ENCODE measurements at places on chromosomes 12 and 14.

GRCh38 chr12:32106517-32107358 lies at the start of gene BICD1:
Gene BICD1 (plus strand): TSS chr12:32106847. CDS start chr12:32107332, 485 bp downstream.
- DNase-seq = peak; percentile 80

- DNase-seq = peak; percentile 80
These were observed 3.4 kb downstream of the SSPN start for GRCh38 chr12:26198742-26199141.

GRCh38 chr14:63677891-63678379 lies 36.3 kb upstream of the WDR89 start:
- DNase-seq = peak; percentile 62

DNA sequence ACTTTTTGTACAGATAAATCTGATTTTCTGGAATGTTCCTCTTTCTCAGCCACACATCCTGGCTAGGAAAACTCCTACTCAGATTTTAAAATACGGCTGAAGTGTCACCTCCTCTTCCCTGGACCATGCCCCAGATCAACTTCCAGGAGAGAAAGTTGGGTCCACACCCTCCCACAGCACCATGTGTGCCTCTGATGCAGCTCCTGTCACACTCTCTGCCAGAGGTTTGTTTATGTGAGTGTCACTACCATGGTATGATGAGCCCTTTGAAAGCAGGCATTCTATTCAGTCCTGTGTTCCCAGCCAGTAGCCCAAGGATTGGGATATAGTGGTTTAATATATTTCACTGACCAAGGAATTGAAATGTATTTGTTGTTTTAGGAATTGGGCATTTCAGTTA lies 287.2 kb upstream of the ATP2B1 start:
- DNase-seq = no peak

- no peak for DNase-seq
These were observed 56.6 kb downstream of the GALNT16 start for GRCh38 chr14:69316449-69317101.

- no peak for DNase-seq
These were observed 42.1 kb downstream of the TNFAIP2 start for GRCh38 chr14:103165323-103165722.

- DNase-seq = peak; percentile 79
These were observed 31.5 kb downstream of the COA8 start for GRCh38 chr14:103594265-103594664.

- DNase-seq = peak; percentile 22
These were observed 947 bp downstream of the GAS2L3 start for GRCh38 chr12:100574187-100575074.

Data from astrocyte (in vitro differentiated cells and primary cell).